ENCODE measurements at places on chromosomes 1 and 21.

DNA sequence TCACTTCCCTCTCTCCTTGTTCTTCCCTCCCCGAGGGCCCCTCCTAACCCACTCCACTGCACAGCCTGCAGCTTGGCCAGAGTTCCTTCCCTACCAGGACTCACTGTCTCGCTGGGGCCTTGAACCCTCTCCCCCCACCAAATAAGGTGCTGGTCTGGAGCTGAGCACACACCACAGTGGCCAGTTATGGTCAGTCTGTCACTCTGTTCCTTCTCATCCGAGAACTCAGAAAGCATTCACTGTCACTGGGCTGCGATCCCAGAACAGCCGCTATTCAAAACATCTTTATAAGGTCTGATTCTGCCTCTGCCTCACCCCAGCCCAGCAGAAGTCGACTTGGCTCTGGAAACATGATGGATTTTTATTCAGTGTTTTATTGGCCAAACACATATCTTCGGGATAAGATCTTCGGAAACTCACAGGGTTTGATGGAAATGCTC, 19.8 kb upstream of the LBR start:
- DNase-seq, result no peak

DNA sequence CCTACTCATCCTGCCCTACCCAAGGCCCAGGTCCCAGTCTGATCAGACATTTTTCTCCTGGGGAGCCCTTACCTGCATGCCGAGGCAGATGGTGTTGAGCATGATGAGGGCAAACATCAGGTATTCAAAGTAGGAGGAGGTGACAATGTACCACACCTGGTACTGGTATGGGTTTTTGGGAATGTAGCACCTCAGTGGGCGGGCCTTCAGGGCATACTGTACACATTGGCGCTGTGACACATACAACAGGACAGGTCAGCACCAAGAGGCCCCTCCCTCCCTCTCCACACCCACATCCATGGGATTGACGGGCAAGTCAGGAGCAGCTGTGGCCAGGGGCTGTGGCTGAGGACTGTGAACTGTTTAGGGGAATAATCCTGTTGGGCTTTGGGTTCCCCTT, 37.1 kb upstream of the KIF21B start:
- no peak for DNase-seq

DNA sequence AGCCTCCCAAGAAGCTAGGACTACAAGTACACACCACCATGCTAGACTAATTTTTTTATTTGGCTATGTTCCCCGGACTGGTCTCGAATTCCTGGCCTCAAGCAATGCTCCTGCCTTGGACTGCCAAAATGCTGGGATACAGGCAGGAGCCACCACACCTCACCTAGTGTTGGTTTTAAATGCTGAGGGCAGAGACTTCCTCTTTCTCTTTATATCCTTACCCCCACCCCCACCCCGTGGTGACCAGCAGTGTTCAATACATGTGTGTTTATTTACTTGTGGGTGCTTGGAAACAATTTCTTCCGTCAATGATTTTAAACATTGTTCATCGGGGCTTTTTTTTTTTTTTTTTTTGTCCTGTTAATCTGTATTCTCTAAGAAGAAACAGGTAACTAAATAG, 158.9 kb downstream of the ZBTB18 start:
- no peak for DNase-seq

DNA sequence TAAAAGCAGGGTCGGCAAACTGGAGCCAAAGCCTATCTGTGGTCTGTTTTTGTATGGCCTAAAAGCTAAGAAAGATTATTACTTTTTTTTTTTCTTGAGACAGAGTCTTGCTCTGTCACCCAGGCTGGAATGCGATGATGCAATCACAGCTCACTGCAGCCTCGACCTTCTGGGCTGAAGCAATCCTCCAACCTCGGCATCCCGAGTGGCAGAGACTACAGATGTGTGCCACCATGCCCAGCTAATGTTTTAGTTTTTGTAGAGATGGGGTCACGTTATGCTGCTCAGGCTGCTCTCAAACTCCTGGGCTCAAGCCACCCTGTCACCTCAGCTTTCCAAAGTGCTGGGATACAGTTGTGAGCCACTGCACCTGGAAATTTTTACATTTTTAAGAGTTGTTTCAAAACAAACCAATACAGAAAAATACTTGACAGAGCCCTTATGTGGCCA, 6.5 kb upstream of the GLRX2 start:
- no peak for DNase-seq

DNA sequence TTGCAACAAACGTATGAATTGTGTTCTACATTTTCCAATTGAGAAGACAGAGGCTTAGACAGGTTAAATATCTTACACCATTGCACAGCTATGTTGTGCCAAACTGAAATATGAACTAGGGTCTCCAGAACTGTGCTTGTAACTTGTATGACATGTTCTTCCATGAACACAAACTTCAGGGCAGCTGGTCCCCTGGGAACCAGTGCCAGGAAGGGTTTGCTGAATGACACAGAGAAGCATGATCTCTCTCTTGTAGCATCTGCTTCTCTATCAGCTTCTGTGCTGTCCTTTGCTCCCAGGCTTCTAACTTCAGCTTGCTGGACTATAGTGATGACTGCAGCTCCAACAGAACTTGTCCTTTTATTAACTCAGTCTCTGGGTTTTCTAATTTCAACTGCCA, 385.5 kb downstream of the SIPA1L2 start:
- no peak for DNase-seq

- DNase-seq, result no peak
Observed at GRCh38 chr1:25725482-25725881, 74.5 kb upstream of the SELENON start.

DNA sequence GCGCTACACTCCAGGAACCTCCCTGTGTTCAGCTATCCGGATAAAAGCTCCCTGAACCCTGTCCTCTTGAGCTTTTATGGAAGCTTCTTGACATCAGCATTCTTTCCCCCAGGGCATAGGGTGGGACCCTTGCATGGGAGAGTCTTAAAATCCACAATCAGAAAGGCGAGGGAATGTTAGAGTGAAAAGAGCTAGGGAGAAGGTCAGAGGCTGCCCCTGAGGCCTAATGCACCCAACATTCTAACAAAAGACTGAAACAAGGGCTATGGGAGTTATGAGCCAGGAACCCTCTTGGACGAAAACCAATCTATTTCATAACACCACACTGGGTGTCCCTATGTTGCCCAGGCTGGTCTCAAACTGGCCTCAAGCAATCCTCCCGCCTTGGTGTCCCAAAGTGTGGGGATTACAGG, 36.7 kb downstream of the NEK2 start:
- no peak for DNase-seq

DNA sequence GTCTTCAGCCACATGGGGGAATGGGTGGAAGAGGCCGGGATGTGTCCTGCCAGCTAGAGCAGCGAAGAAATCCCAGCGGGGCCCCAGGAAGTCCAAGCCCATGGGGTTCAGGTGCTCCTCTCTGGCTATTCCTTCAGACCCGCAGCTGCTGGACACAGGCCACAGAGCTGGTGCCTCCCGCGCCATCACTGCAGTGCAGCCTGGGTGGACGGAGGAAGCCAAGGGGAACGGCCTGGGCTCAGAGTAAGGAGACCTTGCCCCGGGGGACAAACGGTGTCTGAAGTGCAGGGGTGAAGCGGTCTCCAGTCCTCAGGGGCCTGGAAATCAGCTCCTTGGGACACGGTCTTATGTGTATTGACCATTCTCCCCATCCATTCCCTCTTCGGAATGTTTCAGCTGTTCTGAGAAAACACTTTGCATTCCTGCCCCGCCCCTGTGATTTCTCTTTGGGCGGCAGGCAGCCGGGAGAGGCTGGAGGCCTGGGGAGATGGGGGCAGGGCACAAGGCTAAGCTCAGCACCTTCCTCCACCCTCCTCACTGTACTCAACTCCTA, 18.4 kb downstream of the MTHFR start:
- DNase-seq, result no peak

GRCh38 chr1:234554218-234554697, 55.7 kb downstream of the IRF2BP2 start:
- DNase-seq, result no peak

GRCh38 chr1:49854741-49855140, 169.0 kb downstream of the AGBL4 start:
- DNase-seq, result no peak

DNA sequence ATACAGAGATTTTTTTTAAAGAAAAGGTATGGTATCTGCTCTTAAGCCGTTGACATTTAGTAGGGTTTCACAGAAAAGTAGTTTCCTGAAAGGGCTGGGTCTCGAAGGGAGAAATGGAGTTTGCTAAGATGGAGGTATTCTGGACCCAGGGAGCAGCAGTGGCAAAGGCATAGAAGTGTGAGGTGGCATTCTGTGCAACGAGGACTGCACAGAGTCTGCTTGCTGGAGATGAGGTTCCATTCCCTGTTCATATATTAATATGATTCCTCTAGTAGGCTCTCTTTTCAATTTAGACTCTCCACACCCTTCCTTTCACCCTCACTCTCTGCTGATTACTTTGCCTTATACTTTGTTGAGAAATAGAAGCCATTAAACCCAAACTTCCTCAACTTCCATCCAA, 38.5 kb upstream of the PODN start:
- DNase-seq, result no peak

- DNase-seq, result no peak
Observed at GRCh38 chr1:101122452-101123166, 97.0 kb upstream of the DPH5 start.

GRCh38 chr1:200867018-200867811, 5.6 kb upstream of the GPR25 start:
- DNase-seq, result no peak

DNA sequence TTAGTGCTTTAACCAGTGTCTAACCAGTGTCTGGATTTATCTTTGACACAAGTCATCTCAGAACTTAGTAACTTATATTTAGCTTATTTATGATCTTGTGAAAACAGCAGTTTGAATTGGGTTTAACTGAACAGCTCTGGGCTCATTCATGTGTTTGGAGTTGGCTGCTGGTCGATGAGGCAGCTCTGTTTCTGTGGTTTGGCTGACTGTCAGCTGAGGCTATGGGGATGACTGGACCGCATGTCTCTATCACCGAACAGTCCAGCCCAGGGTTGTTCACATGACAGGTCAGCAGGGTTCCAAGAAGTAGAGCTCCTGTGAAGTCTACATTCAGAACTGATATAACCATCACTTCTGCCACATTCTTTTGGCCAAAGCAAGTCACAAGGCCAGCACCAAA, 29.1 kb upstream of the C21orf91 start:
- no peak for DNase-seq

DNA sequence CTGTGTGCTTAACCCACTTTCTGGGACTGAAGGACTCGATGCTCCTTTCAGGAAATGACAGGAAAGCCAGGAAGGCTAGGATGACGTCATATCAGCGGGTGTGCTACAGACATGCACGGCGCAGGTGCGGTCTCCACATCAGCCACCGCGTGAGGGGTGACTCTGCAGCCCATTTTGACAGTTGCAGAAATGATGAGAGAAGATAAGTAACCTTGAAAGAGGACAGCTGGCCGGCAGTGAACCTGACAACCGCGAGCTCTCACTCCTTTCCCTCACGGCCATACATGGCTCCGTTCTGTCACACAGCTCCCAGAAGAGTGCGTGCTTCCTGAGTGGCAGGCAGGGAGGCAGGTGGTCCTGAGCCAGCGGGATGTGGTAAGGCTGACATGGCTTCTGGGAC, 1.7 kb upstream of the KRTAP10-5 start:
- DNase-seq, result no peak

DNA sequence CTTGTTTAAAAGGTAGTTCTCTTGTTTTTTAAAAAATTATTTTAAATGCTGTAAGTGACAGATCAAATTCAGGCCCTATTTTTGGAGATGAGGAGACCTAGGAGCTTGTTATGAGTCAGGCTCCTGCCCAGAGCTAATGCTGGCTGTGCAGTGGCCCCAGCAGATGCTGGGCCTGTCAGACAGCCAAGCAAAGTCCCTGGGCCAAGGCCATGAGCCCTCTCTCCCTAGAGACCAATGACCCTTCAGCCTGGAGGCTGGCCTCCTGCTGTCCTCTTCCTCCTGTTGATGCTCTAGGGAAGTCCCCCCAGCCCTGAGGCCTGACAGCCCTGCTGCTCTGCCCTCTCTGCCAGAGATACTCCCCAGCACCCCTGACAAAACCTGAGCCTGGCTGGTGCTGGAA, 128.1 kb upstream of the CTTNBP2NL start:
- DNase-seq, result no peak

Measured in T-helper 1 cell (primary cell).